Astrocyte (in vitro differentiated cells and primary cell): ENCODE measurements at places on chromosomes 11 and 22. TPM values are rescaled to one million over a fixed set of nuclear protein-coding genes. Genes with fewer than 3 reads are reported as not detected.

- DNase-seq, result no peak
Observed at GRCh38 chr11:86956905-86957195, 1.7 kb upstream of the FZD4 start.

DNA sequence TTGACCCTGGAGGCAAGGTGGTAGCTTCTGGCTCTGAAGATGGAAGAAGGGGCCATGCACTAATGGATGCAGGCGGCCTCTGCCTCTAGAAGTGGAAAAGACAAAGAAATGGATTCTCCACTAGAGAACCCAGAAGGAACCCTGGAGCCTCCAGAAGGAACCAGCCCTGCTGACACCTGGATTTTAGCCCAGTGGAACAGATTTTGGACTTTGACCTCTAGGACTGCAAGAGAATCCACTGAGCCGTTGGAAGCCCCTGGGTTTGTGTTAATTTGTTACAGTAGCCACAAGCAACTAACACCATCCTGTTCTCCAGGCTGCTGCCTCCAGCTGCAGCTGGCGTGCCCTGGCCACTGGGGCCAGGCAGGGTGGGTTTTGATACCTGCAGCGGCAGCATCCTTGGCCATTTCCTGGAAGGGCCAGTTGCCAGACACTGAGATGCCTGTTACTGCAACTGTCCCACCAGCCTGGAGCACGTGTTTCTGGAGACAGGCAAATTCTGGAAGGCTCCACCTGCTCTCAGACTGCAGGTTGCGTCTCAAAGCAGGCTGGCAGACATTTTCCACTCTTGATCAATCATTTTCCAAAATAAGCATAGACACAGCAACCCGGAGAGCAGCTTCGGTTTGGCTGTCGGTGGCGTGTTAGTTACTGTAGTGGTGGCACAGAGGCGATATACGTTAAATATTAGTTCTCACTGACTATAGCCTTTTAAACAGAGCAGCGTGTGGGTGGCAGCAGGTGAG is 76.8 kb upstream of the PARVG start:
- no peak for DNase-seq

DNA sequence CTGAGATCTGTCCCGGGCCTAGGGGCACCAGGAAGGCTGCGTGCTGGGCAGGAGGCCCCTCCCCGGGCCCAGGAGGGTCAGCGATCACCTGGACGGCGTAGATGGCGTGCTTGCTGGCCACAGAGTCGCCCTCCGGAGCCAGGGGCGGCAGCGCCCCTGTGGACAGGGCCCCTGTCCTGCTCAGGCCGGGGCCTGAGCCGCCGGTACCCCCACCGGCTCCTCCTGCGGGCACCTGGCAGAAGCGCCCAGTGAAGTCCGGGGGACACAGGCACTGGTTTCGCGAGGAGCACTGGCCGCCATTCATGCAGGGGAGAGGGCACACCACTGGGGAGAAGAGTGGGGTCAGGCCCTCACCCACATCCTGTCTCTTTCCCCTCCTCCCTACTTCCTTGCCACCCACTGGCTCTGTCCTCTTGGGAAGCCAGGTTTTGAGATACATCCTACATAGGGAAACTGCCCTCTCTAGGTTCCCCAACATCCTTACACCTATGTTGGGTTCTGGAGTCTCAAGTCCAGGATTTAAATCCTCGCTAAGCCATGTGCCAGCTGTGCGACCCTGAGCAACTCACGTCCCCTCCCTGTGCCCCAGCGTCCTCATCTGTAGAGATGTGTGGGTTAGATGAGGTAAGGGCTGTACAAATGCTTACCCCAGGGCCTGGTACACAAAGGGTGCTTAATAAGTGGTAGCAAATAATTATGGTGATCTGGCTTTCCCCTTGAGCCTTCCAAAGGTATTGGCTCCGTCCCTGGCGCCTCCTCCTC is 3.9 kb downstream of the LTBP3 start:
- no peak for DNase-seq

DNA sequence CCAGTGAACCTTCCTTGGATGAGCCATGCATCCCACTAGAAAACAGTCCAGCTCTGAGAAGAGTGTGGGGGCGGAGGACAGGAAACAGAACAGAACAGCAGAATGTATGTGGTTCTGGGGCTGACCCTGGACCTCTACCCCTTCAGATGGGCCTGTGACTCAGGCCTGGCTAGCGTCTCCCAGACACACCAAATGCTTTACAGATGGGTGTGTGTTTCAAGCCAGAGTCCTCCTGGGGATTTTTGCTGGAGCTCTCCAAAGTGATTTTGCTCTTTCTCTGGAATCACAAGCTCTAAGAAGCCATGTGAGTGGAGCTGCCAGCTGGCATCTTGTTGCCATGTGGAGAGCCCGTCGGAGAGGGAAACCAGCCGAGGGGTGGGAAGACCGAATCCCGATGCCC is 13.2 kb upstream of the C1QTNF4 start:
- peak; percentile 94 for DNase-seq

PGM2L1 gene
- 41.0 and 43.6 TPM in 2 replicates for total RNA-seq

MMP12 gene
- total RNA-seq, result not detected in 2 replicates

OR51T1 gene
- total RNA-seq, result not detected in 2 replicates
